ENCODE measurements at places on chromosomes 11 and 22.

- DNase-seq = no peak
Observed at GRCh38 chr11:15145615-15146014, 30.9 kb downstream of the INSC start.

- DNase-seq = peak; percentile 35
Observed at GRCh38 chr11:59415111-59415510, 11.1 kb downstream of the OR5A2 start.

- no peak for DNase-seq
Observed at GRCh38 chr22:26410386-26410785, 18.7 kb upstream of the ASPHD2 start.

GRCh38 chr11:87820011-87820410, 355.2 kb downstream of the RAB38 start:
- DNase-seq = no peak

DNA sequence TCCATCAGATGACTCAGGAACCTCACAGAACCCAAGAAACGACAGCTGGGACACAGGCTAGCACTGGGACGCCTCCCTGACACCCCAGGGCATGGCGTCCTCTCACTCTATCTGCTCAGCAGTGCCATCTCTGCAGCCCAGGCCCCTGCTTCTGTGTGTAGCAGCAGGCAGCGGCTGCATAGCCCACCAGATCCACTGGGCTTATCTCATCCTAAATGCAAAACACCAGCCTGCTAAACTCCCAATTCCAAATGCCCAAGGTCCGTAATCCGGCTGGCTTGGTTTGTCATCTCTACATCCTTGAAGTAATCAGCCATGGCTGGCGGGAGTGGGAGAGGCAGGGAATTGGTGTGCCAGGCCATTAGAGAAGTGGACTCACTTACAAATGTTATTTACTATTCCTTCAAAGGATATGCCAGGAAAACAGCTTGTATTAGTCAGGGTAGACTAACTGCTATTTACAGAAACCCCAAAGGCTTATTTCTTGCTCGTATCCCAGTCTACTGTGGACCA, 30.7 kb downstream of the SPATA19 start:
- no peak for DNase-seq

DNA sequence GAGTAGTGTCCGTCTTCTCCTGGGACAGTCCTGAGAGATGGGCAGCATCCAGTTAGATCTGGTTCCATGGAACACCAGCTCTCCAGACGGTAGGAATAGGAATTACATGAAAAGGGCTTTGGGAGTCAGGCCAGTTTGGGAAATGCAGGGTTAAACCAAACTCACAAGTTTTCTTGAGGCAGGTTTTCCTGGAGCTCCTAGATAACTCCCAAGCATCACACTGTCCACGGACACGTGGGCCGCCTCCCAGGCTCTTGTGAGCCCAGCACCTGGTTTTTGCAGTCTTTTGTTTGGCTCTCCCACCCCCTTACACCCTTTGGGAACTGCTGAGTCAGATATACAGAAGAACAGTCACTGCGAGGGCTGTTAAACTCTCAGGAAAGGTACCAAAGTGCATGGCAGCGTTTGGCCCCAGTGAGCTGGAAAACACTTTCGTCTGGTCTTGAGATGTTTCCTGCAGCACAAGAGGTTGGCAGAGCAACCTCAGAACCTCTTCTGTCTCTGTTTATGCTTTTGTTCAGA, 90.0 kb downstream of the BCR start:
- no peak for DNase-seq

DNA sequence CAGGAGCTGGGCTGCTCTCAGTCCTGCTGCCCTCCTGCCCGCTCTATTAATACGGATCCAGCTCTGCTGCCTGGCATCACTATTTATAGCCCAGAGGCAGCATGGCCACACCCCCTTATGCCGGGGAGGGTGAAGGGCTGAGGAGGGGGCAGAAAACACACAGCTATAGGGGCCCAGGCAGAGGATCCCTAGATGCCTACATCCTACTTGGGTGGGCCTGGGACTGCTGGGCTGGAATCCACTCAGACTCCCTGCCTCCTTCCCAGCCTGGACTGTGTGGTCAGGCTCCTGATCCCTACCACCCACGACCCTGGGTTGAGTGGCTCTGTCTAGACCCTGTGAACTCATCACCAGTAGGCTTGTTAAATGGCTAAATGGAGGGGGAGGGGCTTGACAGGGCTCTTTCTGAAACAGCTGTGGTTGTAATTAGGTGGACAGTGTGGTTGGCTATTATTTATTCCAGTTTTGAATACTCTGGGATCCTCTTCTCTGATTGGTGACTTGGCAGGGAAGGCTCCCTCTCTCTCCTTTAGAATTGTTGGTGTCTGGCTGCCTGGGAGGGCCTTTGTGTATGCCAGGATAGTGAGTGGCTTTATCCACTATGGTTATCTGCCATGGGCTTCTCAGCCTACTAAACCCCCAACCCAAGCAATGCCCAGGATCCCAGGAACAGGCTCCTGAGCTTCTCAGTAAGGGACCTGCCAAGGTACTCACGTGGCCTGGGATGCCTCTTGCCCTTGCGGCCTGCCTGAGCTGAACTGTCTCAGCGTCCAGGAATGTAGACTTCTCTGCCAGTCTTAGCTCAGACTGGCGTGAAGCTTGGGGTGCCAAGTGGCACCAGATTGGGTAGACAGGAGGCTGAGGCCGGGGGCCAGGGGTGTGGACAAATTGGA, 15.2 kb downstream of the PHLDB1 start:
- DNase-seq = no peak

GRCh38 chr22:37589636-37590035, 9.7 kb upstream of the LGALS2 start:
- no peak for DNase-seq

DNA sequence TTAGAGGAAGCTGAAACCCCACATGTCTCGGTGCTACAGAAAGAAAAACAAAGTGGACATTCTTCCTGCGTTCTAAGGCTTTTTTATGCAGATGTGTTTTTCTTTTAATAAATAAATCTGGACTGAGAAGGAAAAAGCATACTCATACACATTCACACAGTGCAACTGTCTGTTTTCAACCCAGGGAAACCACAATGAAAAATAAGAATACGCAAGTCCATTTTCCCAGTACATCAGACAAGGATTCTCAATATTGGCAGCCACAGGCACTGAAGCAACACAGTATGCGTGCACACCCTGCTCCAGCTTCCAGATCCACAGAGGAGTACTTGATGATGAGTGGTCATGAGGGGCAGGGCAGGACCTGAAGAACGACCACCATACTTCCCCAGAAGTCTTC, 86.9 kb downstream of the ETS1 start:
- no peak for DNase-seq

DNA sequence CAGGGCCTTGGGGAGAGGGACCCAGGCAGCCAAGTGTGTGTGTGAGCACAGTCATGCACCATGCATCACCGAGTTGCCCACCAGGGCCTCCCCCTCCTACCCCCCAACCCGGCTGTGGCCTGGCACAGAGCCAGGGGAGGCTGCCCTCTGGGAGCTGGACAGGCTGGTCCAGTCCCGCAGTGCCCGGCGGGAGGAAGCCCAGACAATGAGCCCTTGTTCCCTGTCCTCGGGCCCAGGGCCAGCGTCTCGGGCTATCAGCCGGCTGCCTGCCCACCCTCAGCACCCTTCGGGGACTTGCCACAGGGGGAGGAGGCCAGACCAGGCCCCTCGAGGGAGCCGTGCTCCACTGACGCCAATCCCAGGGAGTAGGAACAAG, 4.5 kb downstream of the LRRC75B start:
- DNase-seq = no peak

DNA sequence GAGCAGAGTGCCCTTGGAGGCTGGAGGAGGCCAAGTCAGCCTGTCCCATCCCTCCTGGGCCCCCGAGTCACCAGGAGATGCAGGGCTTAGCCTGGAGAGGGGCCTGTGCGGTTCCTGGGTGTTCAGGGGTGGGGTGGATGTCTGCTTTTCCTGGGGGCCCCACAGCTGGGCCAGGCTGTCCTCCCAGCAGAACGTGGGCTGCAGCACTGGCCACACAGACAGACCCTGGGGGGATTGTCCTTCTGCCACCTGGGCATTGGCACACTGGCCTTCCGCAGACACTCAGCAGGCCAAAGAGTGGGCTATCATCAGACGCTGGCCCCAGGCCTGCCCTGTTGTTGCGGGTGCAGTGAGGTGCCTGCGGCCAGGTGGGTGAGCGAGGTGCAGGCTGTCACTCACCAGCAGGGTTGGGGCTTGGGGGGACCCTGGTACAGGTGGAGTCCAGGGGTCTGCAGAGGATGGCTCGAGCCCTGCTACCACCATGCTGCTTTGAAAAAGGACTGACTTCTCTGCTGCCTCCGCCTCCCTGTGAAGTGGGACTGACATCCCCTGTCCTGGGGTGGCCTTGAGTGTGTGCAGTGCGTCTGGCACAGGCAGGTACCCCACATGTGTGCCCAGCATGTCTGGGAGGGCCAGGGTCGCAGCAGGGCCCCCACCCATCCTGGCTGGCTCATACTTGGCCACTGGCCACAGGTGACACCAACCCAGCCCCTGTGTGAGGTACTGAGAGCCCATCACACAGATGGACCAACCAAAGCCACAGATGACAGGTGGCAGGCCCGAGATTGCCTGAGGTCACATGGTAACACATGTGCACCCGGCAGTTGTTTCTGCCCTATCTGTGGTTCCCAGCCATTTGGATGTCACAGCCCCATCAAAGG, 39.0 kb upstream of the KCNQ1OT1 start:
- DNase-seq = no peak

DNA sequence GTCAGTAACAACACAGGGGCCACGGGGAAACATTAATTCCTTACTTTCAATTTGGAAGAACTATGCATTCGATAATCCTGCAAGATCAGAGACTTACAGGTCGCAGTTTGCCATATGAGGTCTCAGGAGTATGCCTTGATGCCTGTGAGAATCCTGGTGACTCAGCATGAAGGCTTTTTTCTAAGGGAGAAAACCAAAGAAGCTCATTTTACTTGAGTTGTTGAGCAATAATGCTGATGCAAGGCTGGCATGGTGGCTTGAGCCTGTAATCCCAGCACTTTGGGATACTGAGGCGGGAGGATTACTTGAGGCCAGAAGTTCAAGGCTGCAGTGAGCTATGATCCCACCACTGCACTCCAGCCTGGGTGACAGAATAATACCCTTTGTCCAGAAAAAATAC, 26.6 kb downstream of the ATG16L2 start:
- DNase-seq = no peak

GRCh38 chr22:37726241-37726887, 29.5 kb downstream of the TRIOBP start:
- no peak for DNase-seq

- no peak for DNase-seq
Observed at GRCh38 chr22:27170491-27170890, 513.1 kb downstream of the MIAT start.

DNA sequence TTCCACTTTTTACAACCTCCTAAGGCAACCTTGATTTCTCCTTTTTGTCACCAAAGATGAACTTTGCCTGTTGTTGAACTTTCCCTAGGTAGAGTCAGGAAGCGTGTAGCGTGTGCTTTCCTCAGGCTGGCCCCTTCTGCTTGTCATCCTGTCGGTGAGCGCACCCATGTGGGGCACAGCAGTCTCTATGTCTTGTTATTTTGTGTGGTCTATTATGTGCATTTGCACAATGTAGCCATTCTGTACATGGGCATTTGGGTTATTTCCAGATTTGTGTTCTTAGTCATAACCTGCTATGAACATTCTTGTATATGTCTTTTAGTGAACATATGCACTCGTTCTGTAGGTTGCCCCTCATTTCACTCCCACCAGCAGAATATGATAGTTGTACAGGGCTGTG, 34.9 kb downstream of the CABIN1 start:
- no peak for DNase-seq

DNA sequence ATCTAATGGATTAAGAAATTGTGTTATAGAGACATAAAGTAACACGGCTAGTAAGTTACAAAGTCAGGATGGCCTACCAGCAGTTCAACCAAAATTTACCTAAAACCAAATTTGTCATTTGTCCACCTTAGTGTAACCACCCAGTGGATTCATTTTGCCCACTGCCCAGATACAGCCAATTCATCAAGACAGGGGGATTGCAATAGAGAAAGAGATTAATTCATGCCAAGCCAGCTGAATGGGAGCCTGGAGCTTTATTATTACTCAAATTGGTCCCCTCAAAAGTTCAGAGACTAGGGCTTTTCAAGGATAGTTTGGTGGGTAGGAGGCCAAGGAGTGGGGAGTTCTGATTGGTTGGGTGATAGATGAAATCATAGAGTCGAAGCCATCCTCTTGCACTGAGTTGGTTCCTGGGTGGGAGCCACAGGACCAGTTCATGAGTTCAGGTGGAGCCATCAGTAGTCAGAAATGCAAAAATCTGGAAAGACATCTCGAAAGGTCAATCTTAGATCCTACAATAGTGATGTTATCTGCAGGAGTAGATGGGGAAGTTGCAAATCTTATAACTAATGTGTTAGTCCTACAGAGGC, 304.2 kb upstream of the CADM1 start:
- DNase-seq = no peak

DNA sequence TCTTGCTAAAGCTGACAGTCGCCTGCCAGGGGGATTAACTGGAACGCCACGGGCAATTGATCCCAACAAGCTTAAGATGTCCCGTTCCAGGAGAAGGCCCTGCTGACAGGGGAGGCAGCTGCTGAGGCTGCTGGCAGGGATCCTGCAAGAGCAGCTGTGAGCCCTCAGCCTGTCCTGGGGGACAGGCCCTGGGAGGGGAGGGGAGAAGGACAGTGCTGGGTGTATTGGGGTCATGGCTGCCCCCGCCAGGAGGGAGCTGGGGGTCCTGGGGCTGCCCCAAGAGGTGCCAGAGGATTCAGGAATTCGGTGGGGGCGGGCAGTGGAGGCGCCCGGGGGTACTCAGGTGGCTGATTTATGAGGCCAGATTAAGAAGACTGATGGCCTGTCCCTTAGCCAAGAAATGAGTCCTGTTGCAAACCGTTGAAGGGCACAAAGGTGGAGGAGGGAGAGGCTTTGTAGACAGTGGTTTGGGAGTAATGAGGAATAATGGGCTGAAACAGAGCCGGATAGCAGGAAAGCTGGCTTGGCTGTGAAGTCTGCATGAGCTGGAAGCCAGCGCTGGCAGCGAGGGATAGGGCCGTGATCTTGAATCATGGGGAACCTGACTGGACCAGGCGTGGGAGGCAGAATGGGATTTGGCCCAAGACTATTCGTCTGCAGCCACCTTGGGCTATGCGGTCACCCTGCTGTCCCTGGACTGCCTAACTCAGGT, 133.5 kb downstream of the CACNA1I start:
- DNase-seq = no peak

DNA sequence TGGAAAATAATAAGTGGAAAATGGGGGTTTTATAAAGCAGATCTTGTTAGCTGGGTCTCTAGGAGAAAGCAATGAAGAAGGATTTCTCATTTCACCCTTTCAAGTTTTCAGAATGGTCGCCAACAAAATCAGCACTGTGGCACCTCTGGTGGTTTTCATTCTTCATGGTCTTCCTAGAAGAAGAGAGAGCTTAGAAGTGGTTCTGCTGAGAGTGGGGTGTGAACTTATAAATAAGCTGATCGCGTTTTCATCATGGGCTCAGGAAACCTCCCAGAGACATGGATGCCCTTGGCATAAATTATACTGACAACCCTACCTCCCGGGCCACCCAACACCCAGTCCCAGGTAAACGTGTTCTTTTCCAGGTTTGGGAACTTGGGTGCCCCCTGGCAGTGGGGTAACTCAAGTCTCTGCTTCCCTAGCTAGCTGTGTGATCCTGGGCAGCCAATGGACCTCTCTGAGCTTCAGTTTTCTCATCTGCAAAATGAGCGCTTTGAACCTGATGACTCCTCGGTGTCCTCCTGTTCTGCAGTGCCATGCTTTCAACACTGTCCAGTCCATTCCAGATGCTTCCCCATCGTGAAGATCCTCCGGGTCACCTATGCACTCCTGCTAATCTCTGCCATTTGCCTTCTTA, 72.6 kb upstream of the GRAMD1B start:
- no peak for DNase-seq

Data from KBM-7 (cell line).